Stimulated activated CD8-positive, alpha-beta memory T cell treated with anti-CD3 and anti-CD28 coated beads, Interleukin-15, amount 100 ng/mL, for 24 hours (primary cell): ENCODE measurements at places on chromosomes 11 and 22.

- DNase-seq, result no peak
Observed at GRCh38 chr22:22164541-22165272, 79.9 kb upstream of the VPREB1 start.

GRCh38 chr11:118082880-118083552 is 3.7 kb downstream of the SMIM35 start:
- DNase-seq, result no peak

DNA sequence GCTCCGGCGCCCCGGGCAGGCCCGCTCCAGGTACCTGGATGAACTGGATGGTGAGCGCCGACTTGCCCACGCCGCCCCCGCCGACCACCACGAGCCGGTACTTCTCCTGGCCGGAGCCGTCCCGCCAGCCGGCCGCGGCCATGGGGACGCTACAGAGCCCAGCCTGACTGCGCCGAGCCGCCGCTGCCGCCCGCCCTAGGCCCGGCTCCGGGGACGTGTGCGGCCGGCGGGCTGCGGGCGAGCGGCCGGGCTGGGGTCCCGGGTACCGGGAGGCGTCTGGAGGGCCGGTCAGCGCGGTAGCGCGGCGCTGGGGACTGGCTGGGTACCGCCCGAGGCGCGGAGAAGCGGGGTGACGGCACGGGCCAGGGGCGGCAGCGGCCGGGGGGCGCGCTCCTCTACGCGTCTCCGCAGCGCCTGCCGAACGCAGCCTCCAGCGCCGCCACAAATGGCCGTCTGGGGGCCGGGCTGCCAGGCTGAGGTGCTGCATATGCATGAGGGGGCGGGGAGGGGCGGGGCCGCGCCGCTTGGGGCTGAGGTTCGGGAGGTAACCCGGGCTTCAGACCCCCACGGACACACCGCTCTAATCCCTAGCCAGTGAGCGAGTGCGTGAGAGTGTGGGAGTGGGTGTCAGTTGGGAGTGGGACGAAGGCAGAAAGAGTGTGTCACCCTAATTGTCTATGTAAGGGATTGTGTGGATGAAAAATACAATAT is at the start of gene RRAS2:
RRAS2 (minus strand) TSS at position 455 of the 711 bp plus-strand sequence; CDS start at position 142, 313 bp downstream.
- DNase-seq, result peak; percentile 63

GRCh38 chr11:48123934-48124755 is 92.5 kb upstream of the OR4B1 start:
- no peak for DNase-seq

DNA sequence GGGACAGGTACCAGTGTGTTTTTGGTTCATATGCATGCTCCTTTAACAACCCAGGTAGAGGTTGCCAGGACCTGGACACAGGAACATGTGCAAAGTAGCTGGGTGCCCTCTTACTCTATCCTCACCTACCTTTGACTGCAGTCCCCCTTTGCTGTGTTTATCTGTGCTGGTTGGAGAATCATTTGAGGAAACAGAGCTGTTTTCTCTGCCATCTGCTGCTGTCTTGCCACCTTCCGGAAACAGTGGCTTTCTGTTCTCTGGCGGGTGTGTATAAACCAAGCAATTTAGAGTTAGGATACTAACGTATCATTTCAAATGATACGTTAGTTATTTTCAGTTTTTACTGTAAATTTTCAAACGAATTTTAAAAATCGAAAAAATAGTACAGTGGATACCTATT is 171.9 kb upstream of the TTC12 start:
- DNase-seq, result no peak
